ENCODE measurements at places on chromosomes 5 and 9. TPM values are rescaled to one million over a fixed set of nuclear protein-coding genes. Genes with fewer than 3 reads are reported as not detected.

- DNase-seq: peak; percentile 29
Measured at GRCh38 chr5:142057697-142058056, 44.9 kb upstream of the GNPDA1 start.

- DNase-seq: no peak
Measured at GRCh38 chr5:98464737-98465330, 308.6 kb upstream of the RGMB start.

DNA sequence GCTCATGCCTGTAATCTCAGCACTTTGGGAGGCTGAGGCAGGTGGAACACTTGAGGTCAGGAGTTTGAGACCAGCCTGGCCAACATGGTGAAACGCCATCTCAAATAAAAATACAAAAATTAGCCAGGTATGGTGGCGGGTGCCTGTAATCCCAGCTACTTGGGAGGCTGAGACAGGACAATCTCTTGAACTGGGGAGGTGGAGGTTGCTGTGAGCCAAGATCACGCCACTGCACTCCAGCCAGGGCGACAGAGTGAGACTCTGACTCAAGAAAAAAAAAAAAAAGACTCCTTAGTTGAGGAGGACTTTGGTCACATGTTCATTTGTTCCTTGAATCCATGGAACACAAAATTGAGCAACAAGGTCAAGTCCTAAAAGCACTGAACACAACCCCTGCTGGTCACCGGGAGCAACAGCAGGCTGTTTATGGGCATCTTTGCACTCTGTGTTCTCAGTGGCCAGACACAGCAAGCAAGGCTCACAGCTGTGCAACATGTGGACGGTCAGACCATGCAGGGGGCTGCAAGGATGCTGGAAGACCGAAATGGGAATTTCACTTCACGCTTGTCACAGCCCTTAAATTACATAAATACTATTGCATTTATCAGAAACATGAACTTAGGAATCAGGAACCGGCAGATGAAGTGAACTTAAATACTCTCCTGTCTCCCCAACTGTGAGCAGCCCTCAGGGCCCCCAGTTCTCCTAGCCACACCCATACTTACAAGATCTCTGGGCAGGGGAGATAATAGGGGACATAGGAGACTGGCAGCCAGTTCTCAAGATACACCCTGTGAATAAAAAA is 2.8 kb downstream of the GBGT1 start:
- DNase-seq: peak; percentile 90

GRCh38 chr5:112549127-112549526 is 130.1 kb upstream of the EPB41L4A start:
- DNase-seq: no peak

DNA sequence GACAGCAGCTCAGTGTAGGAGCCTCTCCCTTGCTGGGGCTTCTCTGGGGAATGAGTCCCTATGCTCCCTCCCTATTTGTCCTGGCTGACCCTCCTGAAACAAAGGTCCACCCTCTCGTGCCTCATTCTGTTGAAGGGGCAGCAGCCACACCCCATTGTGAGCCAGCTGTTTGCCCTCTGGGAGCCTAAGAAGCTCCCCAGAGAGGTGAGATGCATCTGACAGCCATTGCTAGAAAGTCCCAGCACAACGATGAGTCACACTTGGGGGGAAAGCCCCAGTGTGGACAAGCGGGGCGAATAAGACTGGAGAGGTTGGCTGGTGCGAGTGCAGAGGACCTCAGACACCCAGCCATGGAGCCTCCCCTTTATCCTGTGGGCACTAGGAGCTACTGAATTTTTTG is 101.4 kb downstream of the PPARGC1B start:
- peak; percentile 57 for DNase-seq

GRCh38 chr5:116885825-116886224 is 311.2 kb upstream of the SEMA6A start:
- no peak for DNase-seq

GRCh38 chr5:64569858-64570257 is 64.0 kb downstream of the RGS7BP start:
- DNase-seq: no peak

The PAXX gene
- 26.9 TPM for total RNA-seq

The STK32A gene
- 3.0 TPM for total RNA-seq

The NMUR2 gene
- total RNA-seq: not detected

- no peak for DNase-seq
Measured at GRCh38 chr5:135487839-135488514, 35.8 kb upstream of the TIFAB start.

GRCh38 chr9:128532581-128532980 is 19.8 kb upstream of the SPTAN1 start:
- DNase-seq: no peak

The TNFSF15 gene
- 1.3 TPM for total RNA-seq

The PDE8B gene
- total RNA-seq: 0.05 TPM

The RMRP gene
- total RNA-seq: 14,792 TPM

DNA sequence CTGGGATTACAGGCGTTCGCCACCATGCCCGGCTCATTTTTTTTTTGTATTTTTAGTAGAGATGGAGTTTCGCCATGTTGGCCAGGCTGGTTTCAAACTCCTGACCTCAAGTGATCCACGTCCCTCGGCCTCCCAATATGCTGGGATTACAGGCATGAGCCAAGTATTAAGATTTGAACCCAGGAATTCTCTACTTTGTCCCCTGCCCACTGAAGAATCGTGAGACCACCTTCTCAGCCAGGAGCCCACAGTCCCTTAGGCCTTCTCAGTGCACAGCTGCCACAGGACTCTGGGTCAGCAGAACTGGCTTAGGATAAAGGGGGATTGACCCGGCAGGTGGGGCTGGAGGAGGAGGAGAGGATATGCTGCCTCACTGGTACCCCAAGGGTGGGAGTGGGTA is 13.4 kb downstream of the OLFML2A start:
- DNase-seq: no peak

The EQTN gene
- not detected for total RNA-seq

The RLN2 gene
- 1.1 TPM for total RNA-seq

DNA sequence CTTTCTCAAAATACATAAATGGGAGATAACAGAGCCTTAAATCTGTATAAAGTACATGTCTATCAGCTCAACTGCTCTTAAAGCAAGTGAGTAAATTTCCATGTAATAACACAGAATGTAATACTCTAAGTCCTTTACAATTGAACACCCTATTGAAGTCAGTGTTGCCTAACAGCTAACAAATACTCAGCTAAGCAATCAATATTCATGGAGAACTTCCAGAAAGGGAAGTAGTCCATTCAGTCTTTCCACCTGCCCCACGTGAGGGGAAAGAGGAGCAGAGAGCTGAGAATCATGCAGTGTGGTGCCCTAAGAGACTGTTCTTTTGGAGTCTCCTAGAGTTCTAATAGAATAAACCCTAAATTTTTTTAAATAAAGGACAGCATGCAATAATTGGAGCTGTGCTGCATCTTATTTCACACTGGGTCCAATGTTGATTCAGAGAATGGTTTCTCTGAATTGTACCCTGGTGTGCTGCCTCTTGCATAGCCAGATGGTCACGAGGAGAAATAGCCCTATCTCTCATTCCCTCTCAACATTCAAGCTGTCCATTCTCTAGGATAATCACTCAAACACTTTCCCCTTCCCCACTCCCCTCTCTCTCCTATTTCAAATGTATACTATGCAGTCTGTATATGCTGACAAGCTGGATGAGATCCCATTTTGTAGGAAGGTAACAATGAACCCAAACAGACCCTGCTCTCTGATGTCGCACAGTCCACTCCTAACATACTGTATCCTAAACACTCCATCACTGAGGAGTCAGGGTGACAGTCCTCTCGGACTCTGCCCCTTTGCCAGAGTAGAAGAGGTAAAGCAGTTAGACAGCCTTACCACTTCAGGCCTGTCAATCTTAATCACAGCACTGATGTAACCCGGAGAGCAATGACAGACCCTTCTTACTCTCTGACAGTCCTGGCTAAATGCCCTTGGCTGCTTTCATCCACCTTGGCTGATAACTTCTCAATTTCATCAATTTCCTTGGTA is 134.8 kb downstream of the EPB41L4A start:
- no peak for DNase-seq

- peak; percentile 69 for DNase-seq
Measured at GRCh38 chr5:76691467-76692273, 24.3 kb upstream of the F2R start.

DNA sequence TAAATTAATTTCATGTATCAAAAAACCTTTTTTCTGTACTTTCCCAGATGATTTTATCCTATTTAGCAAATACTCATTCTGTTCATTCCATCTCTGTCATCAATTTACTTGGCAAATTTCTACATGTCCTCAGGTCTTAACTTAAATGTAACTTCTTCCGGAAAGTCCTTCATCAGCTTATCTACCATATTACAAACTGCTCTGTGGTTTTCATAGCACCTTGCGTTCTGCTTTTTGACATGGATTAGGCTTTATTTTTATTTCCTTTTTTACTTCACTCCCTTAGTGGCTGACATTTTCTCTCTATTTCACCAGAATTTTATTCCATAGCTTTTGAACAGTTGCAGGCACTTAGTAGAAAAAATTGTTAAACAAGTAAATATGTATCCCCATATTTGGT is 1040.8 kb downstream of the TAF11L14 start:
- DNase-seq: no peak

GRCh38 chr5:109479260-109479860 is 69.6 kb upstream of the PJA2 start:
- peak; percentile 36 for DNase-seq

- DNase-seq: no peak
Measured at GRCh38 chr9:75505654-75506053, 384.8 kb upstream of the PCSK5 start.

DNA sequence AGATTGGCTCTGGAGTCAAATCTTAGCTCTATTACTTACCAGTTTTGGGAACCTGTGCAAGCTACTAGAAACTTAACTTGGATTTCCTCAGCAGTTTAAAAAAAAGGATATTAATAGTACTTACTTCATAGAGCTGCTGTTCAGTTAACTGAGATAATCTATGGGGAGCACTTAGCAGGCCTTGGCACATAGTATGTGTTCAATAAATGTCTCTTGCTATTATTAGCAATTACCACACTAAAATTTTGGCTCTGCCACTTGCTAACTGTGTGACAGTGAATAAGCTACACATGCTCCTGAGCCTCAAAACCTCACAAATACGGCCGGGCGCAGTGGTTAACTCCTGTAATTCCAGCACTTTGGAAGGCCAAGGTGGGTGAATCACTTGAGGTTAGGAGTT is 55.9 kb downstream of the CDK5RAP2 start:
- DNase-seq: no peak

DNA sequence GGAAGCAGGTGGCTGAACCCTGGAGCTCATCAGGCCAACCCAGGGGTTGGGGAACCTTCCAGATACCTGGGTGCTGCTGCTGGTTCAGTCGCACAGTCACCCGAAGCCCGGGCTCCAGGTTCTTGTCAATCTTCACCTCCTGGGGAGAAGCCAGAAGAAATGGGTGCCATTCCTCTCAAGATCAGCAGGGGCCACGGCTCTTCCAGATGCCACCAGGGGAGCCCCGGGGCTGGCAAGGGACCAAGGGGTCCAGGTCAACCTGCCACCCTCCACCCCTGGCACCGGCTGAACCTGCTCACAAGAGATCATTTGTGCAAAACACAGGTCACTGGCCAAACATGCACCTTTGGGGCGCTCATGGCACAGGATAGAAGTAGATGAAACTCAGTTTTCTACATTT is 4.7 kb downstream of the SPOUT1 start:
- no peak for DNase-seq

- peak; percentile 95 for DNase-seq
Measured at GRCh38 chr5:132103332-132103951, 29.9 kb downstream of the CSF2 start.

DNA sequence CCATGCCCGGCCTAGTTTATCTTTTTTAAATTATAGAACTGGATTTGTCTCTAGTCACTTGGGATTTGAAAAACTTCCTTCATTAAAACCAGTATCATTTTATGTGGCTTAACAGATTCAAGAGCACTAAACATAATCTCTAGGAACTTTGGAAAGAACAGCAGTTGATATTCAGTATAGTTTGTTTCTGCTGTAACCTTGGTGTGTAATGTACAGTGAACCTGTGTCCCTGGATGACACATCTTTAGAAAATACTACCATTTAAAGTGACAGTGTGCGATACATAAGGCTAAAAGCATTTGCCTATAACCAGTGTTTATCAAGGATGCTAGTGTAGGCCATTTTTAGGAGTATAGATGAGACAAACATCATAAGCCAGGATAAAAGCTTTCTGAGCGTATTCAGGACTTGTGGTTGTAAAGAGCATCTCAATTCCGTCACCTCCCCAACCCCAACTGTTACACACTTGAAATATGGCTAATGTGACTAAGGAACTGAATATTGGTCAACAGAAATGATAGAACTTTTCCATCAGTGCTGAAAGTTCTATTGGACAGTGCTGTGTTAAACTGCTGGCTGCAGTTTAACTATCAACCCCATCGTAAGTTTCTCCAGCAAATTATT is 4.4 kb downstream of the SNX18 start:
- no peak for DNase-seq

- no peak for DNase-seq
Measured at GRCh38 chr5:27472000-27472763, 433.8 kb upstream of the CDH9 start.

- DNase-seq: no peak
Measured at GRCh38 chr5:163409384-163409783, 28.0 kb upstream of the CCNG1 start.
